ENCODE measurements at places on chromosomes 13 and 19.

DNA sequence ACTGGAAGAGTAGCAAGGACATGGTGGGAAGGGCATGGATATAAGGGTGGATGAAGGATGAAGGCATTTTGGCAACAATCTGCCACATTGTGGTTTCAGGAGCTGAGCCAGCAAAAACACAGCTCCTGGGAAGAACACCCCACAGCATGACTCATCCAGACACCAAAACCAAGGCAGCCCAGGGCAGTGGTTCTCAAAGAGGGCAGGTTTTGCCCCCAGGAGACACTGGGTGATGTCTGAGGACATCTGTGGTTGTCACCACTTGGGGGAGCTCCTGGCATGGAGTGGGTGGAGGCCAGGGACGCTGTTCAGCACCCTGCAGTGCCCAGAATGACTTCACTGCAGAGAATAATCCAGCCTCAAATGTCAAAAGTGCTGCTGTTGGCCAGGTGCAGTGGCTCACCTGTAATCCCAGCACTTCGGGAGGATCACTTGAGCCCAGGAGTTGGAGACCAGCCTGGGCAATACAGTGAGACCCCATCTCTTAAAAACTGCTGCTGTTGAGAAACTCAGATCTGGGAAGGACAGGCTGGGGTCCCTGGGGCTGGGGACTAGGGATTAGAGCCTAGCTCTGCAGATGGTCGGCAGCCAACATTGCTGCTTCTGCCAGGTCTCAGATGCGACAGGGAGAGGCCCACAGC is 16.1 kb downstream of the ZFR2 start:
- no peak for DNase-seq

DNA sequence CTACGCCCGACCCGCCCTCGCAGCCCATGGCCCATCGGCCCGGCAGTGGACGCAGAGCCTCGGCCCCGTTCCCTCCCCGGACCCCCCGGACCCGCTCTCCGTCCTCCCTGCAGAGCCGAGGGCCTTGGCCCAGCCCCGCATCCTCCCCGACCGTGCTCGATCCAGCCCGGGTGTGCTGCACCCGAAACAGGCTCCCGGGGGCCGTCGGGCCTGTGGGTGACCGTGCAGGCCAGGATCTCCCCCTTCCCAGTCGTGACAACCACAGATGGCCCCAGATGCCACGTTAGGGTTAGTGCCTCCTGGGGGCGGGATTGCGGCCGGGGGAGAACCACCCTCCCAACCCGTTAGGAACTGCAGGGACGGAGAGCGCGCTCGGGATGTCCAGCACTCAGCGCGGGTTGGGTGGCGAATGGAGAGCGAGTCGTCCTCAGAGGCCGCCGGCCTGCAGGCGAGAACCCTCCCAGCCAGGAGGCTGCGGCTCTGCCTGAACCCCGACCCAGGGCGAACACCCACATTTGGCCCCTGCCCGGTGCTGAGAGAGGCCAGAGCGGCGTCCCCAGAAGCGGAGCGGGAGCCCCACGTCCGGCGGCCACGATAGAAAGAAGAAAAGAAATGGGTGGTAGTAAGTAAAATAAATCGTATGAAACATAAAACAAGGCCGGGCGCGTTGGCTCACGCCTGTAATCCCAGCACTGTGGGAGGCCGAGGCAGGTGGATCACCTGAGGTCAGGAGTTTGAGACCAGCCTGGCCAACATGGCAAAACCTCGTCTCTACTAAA is 6.7 kb upstream of the MADCAM1 start:
- DNase-seq: peak; percentile 66

GRCh38 chr13:51035978-51036377 is 75.1 kb downstream of the C13orf42 start:
- no peak for DNase-seq

- DNase-seq: no peak
Observed at GRCh38 chr19:5001615-5002014, 32.7 kb downstream of the KDM4B start.

DNA sequence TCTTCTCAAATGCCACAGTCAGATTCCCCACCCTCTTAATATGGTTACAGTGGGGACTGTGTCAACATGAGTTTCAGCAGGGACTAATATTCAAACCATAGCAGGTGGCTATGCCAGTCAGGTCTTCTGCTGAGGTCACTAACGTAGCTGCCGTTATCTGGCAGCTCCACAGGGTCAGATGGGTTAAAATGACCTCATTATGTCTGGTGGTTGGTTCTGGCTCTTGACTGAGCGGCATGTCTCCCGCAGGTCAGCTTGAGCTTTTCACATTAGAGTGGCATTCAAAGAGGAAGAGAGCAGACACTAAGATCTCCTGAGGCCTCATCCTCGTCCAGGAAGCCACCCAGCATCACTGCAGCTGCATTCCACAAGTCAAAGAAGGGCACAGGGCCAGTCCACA is 21.4 kb upstream of the IPO5 start:
- no peak for DNase-seq

DNA sequence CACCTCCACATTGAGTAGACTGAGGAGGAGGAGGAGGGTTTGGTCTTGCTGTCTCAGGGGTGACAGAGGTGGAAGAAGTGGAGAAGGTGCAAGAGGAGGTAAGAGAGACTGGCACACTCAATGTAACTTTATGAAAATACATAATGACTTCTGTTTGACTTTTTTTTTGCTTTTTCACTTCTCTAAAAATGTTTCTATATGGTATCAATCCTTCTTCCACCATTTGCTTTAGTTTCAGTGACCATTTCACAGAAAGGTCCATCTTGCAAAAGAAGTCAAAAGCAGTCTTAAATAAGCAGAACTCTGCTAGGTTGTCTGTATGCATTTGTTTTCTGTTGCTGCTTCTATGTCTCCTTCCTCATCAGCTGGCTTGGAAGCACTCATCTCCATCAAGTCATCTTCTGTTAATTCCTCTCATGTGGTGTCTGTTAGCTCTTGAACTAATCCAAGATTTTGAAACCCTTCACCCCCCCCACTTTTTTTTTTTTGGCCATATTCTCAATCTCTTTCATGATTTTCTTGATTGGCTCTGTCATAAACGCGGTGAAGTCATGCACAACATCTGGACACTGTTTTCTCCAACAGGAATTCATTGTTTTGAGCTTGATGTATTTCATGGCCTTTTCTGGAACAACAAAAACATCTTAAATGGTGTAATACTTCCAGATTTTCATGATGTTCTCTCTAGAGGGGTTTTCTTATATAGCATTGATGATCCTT is 80.8 kb downstream of the KL start:
- DNase-seq: no peak

GRCh38 chr13:101695870-101696516 is 243.5 kb downstream of the ITGBL1 start:
- DNase-seq: no peak
